ENCODE measurements at places on chromosomes 3 and 15.

- DNase-seq: no peak
These were observed 11.3 kb downstream of the EHD4 start for GRCh38 chr15:41961001-41961518.

- DNase-seq: no peak
These were observed 58.8 kb upstream of the SLC7A14 start for GRCh38 chr3:170644711-170645110.

DNA sequence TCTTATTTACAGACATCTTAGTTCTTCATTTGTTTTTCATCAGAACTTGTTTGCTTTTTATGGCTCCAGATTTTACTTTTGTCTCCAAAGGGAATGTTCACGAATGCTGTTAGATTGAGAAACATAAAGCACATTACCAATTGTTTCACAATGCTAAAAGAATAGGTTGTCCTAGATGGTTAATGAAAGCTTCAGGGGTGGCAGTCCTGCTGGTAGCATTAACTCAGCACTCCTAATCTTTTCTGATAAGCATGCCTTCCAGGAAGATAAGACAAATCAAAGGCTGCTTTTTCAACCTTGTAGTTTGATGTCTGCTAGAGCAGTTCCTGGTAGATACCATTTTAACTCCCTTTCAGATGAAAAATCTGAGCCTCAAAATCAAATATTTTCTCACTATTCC, 619.4 kb downstream of the PYDC2 start:
- no peak for DNase-seq

GRCh38 chr3:58254144-58254543, 16.6 kb downstream of the ABHD6 start:
- no peak for DNase-seq

- no peak for DNase-seq
These were observed 531.2 kb upstream of the CFAP20DC start for GRCh38 chr3:59580996-59581395.
